ENCODE measurements at places on chromosomes 11 and 22.

GRCh38 chr22:39947220-39948216 lies 12.7 kb upstream of the TMA7B start:
- DNase-seq: no peak

DNA sequence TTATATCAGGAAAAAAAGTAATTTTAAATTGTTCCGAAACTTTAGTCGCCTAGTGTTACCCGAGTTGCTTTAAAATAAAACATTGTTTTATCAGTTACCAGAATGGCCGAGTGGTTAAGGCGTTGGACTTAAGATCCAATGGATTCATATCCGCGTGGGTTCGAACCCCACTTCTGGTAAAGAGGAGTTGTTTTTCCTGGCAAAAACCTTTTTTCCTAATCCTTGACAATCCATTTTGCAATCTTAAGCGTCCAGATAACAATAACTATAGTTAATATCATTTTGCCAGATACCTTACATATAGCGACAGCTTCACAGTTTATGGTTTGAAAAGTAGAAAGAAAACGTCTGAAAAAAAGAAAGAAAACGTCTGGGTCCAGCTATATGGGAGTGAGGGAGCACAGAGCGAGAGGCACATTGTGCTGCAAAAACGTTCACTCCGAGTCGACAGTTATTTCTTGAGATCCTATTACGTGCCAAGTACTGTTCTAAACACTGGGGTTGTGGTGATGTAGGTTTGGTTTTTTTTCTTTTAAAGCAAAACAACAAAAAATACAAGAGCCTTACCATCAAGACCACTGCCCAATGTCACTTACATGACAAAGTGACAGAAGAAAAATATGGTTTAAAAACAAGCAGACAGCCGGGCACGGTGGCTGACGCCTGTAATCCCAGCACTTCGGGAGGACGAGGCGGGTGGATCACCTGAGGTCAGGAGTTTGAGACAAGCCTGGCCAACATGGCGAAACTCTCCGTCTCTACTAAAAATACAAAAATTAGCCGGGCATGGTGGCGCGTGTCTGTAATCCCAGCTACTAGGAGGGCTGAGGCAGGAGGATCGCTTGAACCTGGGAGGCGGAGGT lies 40.6 kb downstream of the OR4D9 start:
- DNase-seq: peak; percentile 69

DNA sequence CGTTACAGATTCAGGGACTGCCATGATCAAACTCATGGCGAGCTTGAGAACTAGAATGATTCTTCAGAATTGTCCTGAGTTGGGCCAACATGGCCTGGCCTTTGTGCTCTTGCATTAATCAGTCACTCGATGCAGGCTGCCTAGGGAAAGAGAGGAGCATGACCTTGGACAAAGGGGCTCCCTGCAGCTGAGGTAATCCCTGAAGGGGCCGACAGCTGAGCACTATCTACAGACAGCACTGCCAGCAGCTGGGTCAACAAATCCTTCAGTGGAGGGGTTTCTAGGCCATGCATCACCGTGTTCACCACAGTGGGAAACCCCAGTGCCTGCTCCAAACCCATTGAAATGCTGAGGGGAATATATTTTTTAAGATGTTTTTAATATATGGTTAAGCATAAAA lies 159.5 kb upstream of the POU2AF2 start:
- no peak for DNase-seq

DNA sequence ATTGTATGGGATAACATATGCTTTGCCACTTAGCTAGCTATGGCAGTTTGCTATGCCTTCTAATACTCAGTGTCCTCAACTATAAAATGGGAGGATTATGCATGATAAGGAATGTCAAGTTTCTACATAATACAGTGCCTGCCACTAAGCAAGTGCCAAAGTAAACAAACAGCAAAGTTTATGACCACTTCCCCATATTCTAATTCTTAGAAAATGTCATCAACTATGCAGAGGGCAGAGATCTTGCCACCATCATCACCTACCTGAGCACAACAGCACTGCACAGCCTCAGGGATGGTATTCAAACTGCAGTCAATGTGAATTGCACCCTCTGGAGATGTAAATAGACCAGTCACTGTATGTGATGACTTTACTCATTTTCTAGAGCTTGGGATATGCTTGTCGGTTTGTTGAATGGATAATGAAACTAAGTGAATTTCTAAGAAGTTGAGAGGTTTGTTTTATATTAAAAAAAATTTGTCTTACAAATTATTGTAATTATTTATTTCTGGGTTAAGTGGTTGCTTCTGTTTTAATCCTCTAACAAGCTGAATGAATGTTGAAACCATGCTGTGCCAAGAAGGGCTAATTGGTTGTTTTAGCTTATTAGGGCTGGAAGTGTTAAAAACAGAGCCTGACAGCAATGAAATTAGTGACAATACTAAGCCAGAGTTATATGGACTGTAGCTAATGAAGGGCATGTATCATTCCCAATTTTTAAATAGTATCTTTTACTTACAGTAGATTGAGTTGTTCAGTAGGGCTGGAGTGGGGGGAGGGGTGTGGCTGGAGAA lies 398.4 kb downstream of the CNTN5 start:
- DNase-seq: no peak

GRCh38 chr22:34064696-34065095 lies 144.4 kb upstream of the LARGE1 start:
- no peak for DNase-seq

DNA sequence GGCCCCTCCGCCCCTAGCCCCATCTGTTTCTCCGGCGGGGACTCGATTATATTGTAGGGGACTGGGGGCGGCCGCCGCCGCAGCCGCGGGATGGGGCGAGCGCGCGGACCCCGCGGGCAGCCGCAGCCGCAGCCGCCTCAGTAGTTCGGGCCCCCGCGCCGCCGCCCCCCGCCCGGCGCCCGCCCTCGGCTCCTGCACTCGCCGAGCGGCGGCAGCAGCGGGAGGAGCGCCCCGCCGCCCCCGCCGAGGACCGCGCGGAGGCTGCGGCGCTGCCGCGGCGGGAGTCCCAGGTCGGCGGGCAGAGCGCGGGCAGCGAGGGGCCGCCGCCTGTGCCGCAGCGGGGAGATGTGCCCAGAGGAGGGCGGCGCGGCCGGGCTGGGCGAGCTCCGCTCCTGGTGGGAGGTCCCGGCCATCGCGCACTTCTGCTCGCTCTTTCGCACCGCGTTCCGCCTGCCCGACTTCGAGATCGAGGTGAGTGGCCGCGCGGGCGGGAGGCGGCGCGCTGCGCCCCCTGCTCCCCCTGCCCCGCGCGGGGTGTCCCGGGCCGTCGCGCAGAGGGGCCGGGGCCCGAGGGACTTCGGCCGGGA lies at the start of gene CECR2:
Gene CECR2 (plus strand): TSS at position 22 of the 587 bp plus-strand sequence. CDS start 324 bp downstream, at position 346.
- peak; percentile 67 for DNase-seq

DNA sequence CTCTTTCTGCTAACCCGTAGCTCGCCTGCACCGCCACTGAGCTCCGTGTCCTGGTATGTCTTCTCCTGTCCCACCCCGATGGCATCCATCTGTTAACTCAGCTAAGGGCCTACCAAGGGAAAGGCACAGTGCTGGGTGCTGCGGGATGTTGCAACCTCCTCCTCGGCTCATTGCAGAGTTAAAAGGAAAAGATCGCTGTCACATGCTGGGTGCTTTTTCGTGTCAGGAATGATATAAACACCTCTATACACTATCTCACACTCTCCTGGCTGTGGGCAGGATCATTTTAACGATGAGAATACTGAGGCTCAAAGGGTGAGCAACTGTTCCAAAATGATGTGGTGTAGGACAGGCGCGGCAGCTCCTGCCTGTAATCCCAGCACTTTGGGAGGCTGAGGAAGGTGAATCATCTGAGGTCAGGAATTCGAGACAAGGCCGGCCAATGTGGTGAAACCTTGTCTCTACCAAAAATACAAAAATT lies 10.1 kb downstream of the TXN2 start:
- no peak for DNase-seq

- no peak for DNase-seq
These were observed 76.5 kb downstream of the LRRC4C start for GRCh38 chr11:41382927-41383326.

DNA sequence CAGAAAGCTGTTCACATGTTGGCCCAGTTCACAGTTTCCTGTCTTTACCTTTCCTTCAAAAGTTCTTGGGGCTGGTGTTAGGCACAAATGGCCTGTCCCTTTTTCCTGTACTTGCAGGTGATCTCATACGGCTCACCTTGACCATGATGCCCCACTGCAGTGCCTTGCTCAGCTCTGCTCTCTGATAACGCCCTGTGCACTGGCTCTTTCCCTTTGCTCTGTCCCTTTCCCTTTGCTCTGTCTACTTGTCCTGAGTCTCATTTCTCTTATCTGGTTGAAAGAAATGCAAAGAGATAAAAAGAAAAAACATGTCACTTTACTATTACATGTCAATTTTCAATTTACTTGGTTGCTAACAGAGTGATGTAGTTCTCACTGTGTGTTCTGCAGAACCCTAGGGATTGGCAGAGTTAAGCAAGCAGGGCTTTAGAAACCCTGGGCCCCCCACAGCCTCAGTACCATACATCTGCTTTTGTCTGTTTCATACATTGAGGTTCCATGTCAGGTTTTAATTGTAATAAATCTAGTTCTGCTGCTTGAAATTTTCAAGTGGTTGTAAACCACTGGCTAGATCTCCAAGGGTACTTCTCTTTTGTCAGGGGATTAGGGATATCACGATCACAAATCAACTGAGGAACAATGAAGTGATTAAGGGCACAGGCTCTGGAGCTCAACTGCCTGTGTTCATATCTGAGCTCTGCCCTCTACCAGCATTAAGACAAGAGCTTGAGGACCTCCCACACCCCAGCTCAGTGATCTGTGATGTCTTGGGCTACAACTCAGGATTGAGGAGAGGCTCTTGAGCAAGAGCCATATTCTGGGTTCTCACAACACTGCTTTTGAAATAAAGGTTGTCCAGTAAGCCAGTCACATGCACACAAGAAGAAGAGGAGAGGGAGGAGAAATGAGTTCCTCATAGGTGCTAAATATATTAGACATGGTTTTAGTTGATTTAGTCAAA lies 16.3 kb upstream of the SORL1 start:
- DNase-seq: no peak

- DNase-seq: no peak
These were observed 93.8 kb upstream of the CLPB start for GRCh38 chr11:72528121-72528520.

- no peak for DNase-seq
These were observed 2.2 kb downstream of the MAPK12 start for GRCh38 chr22:50259302-50259701.

DNA sequence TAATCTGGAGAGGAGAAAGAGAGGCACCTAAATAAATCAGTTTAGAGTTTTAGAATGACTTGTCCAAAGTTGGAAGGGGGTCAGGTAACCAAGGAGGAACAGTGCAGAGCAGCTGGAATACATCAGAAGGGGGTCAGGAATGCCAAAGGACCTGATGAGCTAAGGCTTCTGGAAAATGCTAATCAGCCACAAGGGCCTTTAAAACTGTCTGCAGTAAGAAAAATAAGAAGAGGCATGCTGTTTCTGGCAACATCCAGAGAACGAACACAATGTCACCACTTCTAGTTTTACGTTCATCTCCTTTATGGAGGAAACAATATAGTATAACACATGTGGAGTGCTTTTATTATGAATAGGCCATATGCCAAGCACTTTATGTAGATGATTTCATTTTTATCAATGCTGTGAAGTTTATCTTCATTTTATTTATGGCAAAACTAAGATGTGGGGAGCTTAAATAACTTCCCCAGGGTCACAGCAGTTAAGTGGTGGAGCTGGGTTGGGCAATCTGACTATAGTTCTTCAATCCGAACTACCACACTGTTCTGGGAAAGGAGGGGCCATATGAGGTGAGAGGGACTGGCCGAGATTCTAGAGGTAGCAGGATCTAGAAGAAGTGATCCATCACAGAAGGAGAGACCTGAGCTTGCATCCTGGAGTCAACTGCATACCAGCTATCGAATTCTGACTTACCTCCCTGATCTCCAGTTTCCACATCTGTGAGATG lies 22.6 kb downstream of the ACO2 start:
- no peak for DNase-seq

DNA sequence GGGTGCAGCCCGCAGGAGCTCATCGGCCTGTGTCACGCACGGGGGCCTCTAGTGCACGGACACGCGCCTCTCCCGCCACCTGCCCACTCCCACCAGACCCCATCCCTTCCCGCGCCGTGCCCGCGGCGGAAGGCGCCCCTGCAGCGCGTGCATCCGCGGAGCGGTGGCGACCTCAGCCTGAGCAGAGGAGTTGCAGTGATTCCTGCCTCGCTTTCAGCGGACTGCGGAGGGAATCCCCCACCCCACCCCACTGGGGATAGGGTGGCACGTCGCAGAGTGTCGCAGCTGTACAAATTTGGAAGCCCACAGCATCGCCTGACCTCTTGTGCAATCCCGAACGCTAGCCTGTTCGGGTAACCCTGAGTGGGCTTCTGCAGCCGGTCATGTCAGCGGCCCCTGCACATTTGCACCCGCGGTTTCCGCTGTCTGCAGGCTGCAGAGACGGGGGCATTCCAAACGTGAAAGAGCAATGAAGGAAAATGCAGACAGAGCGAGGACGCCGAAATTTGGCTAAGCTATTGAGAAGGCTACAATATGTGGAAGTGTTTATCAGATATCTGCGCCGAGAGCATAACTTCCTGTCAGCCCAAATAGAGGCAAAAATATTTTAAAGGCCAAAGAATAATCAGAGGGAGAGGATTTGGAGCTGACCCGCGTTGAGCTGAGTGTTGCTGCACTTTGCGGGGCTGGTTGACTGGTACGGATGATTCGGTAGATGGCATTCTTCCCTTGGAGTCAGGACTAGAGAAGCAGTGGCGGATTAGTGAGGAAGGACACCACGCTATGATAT lies 617 bp upstream of the ARHGAP20 start:
- peak; percentile 57 for DNase-seq

DNA sequence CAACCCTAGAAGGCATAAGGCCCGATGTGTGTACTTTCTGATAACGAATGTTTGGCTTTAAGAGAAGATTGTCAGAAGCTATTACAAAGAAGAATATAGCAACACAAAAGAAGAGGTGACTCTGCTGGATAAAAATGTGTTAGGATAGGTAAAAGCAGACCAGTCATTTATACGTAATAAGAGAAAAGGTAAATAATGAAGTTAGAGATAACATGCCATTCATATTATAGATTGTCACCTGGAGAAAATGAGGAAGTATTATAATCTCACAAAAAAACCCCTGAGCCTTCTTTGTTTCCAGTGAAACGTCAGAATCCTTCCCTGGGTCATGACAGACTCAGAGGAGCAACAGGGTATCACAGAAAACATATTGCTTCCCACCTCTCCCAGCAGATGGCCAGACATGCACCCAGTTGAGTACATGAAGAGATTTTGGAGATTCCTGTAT lies 36.1 kb downstream of the PPFIA1 start:
- no peak for DNase-seq

DNA sequence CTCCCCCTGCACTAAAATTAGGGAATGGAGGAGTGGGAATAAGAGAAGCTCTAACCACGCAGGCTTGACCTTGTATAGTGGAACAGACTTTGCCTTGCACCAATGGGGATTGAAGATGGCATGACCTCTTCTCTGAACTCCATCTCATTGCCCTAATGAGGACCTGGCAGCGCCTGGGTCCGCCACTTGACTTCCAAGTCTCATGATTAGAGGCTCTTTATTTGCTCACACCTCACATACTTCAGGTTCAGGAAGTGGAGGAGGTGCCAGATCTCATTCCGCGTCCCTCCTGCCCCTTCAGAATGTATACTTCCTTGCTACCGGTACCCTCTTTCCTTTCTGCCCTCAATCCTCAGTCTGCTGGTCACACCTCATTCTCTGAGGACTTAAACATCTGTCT lies 106.0 kb upstream of the CD44 start:
- no peak for DNase-seq

- no peak for DNase-seq
These were observed 4.2 kb downstream of the CCND1 start for GRCh38 chr11:69644962-69645675.

GRCh38 chr11:94780432-94780831 lies 12.3 kb downstream of the AMOTL1 start:
- DNase-seq: no peak

Data from putamen (tissue), 1 donor.